ENCODE measurements at places on chromosomes 3 and 15. TPM values are rescaled to one million over a fixed set of nuclear protein-coding genes. Genes with fewer than 3 reads are reported as not detected.

The NR2F2 gene
- total RNA-seq = 12.0 TPM

The OR4F6 gene
- total RNA-seq = not detected

The SERINC4 gene
- under 0.01 TPM for total RNA-seq

The CASR gene
- not detected for total RNA-seq

The ITIH1 gene
- under 0.01 TPM for total RNA-seq

The RHOV gene
- total RNA-seq = 1.0 TPM

The SAXO2 gene
- total RNA-seq = 0.52 TPM

The CPN2 gene
- total RNA-seq = not detected

The SPATA12 gene
- not detected for total RNA-seq

The PLA1A gene
- total RNA-seq = not detected

The CGNL1 gene
- 11.5 TPM for total RNA-seq

The NRG4 gene
- total RNA-seq = not detected

The PRR20G gene
- not detected for total RNA-seq

The MORC1 gene
- total RNA-seq = not detected

The GPR27 gene
- total RNA-seq = 1.6 TPM

The TMIE gene
- total RNA-seq = 1.0 TPM

The HRH1 gene
- total RNA-seq = 5.2 TPM

The DAZL gene
- total RNA-seq = not detected

The ANKRD63 gene
- not detected for total RNA-seq
